Stimulated activated CD4-positive, alpha-beta T cell treated with anti-CD3 and anti-CD28 coated beads, Interleukin-15, amount 100 ng/mL, for 1 hour (primary cell): ENCODE measurements at places on chromosomes 1 and 21.

- no peak for DNase-seq
These were observed 105.3 kb upstream of the CLDN14 start for GRCh38 chr21:36584980-36585940.

DNA sequence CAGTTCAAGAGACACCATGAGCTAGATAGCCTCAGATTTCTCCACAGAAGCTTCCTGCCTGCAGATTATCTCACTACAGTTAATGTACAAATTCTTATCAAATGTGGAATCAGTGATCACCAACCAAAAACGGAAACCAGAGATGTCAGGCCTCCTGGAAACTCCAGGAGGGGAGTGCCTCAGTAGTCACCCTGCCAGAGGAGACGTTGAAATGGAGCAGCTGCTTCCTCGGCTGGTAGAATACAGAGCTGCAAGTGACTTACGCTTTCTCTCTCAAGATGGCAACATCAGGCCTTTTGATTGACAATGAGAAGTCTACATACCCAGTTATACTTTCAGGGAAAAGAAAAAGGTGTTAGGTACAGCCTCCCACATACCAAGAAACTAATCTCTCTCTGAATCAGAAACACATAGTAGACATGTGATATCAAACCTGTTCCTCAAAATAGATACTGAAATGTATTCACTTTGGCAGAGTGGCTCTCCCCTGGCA is 52.2 kb downstream of the ACP6 start:
- no peak for DNase-seq

GRCh38 chr21:34533938-34534337 is 21.9 kb upstream of the KCNE1 start:
- DNase-seq = no peak

DNA sequence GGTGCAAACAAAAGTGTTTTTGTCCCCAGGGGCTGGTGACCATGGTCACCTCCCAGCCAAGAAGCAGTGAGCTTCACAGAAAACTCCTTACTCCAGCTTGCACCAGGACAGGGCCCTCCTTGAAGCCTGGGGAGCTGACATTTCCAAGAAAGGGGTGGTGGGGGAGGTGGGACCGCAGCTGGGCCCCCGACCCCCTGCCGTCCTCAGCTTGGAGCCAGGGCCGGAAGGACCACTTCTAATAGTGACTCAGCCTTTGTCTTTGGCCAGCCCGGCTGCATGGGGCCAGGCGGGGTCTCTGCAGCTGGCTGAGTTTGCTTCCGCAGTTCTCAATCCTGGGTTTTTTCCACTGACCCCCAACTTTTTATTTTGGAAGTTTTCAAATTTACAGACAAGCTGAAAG is 136.5 kb upstream of the POU3F1 start:
- no peak for DNase-seq

DNA sequence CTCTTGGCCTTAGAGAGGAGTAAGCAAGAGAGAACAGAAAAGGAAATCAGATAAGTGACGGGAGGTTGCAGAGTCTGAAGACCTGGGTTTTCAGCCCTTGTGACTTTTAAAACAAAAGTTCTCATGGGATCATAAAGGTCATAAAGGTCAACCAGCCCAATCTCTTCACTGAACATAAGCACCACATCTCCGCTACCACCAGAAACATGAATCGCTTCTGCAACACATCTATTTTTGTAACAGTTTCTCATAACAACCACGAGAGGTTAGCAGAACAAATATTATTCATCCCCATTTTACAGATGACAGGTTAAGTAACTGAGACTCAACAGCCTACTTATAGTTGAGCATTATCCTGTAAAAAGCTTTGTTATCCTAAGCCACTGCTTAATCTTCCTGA is 5.9 kb downstream of the TRAPPC3 start:
- no peak for DNase-seq

GRCh38 chr21:23215261-23215660 is 2217.1 kb downstream of the NCAM2 start:
- no peak for DNase-seq

- DNase-seq = no peak
These were observed 12.0 kb downstream of the TMEM9 start for GRCh38 chr1:201142011-201142848.

GRCh38 chr1:116986421-116987255 is 14.9 kb upstream of the CD101 start:
- DNase-seq = peak; percentile 17

- DNase-seq = peak; percentile 75
These were observed 360 bp upstream of the PRDX6 start for GRCh38 chr1:173476665-173477285.

DNA sequence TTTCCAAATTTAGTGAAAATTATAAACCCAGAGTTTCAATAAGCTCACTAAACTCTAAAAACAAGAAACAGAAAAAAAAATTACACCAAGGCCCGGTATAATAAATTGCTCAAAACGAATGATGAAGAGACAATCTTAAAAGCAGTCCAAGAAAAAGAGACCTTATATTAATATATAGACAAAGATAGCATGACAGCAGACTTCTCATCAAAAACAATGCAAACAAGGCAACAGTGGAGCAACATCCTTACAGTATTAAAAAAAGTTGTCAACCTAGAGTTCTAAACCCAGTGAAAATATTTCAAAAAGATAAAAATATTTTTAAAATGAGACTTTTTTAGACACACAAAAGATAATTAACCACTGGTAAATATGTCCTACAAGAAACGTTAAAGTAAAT is 46.7 kb downstream of the KIFAP3 start:
- no peak for DNase-seq

GRCh38 chr1:186655876-186656275 is 24.3 kb downstream of the PTGS2 start:
- DNase-seq = no peak

DNA sequence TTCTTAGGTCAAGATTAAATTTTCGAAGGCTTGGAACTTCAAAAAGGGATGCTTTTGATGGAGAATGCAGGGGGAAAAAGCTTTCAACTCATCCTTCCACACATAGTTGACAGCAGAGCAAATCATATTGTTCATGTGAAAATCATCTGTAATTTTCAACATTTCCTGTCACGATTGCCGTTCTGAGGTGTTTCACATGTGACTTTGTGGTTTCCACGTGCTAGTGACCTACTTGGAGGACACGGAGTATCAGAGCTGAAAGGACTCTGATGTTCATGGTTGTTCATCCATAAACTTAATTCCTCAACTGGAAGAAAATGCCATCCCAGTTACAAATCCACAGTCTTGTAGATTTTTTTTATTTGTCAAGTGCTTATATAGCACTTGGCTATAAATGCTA is 79.1 kb downstream of the ZP4 start:
- no peak for DNase-seq

DNA sequence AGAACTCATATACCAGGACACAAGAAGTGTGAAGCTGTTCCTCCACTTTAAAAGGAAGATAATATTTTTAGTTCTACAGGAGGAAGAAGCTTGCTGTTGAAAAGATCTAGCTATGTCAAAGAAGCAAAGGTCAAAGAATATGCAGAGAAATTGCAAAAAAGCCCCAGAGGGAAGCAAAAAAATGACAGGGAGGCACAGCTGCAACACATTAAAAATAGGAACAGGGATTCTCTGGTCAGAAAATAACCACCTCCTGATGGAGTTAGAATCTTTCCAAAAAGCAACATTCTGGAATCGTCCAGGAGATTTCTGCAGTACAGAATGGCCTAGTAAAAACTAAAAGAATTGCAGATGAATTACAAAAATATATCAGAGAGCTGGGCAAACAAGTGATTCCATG is 238.9 kb upstream of the PRMT6 start:
- no peak for DNase-seq

DNA sequence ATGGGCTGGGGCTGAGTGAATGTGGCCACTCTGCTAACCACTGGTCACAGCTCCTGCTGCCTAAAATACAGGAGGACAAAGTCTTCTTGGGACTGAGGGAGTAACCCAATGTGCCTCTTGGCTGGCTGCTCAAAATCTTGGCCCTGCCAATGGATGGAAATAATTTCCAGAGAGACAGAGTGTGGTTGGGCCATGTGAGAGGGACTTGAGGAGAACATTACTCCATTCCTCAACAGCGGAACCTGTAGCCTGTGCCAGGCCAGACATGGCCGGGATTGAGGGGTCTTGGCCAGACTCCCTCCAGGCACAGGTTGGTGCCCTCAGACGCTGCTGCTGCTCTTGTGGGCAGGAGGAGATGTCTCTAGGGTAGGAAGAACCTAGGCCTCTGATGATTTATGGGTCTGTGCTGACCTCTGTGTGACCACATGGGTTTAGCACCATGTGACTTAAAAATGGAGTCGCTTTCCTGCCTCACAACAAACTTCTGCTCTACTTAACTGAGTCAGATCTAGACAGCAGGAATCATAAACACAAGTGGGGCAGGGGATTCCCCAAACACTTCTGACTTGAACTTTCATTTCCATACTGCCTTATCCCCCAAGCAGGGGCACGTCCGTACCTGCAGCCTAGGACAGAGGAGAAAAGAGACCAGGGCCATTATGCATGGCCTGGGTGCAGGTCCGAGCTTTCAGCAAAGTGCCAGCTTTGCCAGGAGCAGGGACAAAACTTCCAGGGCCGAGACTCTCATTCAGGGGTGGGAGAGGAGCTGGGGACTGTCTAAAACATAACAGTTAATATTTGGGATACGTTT is 79.2 kb downstream of the CD34 start:
- DNase-seq = no peak

- no peak for DNase-seq
These were observed 19.1 kb downstream of the MRPL37 start for GRCh38 chr1:54218883-54219687.

DNA sequence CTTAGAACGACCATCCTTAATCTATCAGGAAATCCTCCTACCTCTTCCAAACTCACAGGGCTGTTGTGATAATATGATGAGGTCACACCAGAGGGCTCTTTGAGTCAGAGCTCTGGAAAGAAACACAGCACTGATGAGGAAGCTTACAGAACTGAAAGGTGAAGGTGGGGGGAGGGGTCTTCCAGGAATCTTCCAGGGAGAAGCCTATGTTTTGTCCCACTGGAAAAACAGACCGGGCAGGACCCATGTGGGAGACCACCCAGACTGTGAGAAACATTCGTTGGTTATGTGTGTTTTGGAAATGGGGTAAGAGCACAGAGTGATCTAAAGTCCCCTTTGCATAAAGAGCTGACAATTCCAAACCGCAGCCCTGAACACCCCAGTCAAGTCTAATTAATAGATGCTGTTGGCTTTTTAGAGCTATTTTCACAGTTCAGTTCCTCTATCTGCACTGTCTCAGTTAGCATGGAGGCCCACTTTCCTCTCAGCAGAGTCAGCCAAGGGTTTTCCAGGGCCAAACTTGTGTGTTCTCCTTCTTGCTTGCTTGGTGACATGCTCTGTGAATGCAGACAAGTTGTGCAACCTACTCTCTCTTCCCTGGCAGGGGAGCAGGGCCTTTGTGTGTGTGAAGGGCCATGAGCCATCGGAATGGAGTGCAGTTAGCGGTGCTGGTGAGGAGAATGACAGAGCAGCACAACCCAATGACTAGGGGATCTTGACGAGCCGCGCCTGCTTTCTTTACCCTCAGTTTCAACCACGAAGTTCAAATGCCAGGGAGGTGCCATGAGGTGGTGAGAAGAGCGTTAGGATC is 12.3 kb downstream of the PHLDA3 start:
- DNase-seq = no peak

- no peak for DNase-seq
These were observed 126.2 kb upstream of the DAB1 start for GRCh38 chr1:57550092-57550491.

- DNase-seq = no peak
These were observed 63.6 kb downstream of the MYOM3 start for GRCh38 chr1:24048205-24048869.

DNA sequence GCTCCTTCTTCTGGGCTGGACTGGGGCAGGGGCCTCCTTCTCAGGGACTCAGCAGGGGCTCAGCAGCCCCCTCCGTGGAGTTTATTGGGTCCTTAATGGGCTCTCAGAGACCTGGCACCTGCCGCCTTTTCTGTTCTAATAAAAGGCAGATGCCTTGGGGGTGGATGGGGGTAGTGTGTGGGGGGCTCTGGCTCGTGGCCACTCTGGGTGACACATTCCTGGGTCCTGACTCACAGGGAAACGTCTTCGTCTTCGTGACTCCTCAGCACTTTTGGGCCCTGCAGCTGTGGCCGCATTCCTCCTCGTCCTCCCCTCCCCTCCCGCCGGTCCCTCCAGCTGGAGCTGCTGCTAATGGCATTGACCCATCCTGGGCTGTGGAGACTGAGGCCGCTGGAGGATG is 107.8 kb upstream of the WNT4 start:
- no peak for DNase-seq

DNA sequence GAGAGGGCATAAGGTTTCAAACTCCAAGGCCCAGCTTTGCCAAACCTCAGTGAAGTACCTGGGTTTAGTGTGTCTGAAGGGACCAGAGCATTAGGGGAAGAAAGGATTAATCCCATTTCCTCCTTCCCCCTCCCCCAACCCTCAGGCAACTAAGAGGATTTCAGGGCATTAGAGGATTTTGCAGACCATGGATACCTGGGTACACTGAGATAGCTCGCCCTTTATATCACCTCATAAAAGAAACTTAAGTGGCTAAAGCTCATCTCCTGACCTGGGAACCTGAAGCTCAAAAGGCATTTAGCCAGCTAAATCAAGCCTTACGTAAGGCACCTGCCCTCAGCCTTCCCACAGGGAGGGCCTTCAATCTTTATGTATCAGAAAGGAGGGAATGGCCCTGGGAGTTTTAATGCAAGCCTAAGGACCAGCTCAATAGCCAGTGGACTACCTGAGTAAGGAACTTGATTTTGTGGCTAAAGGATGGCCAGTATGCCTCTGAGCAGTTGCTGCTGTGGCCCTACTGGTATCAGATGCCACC is 26.4 kb upstream of the SMYD3 start:
- no peak for DNase-seq

GRCh38 chr1:53554592-53555305 is 95.5 kb downstream of the DMRTB1 start:
- no peak for DNase-seq

GRCh38 chr1:112937495-112937894 is 18.5 kb downstream of the SLC16A1 start:
- no peak for DNase-seq

DNA sequence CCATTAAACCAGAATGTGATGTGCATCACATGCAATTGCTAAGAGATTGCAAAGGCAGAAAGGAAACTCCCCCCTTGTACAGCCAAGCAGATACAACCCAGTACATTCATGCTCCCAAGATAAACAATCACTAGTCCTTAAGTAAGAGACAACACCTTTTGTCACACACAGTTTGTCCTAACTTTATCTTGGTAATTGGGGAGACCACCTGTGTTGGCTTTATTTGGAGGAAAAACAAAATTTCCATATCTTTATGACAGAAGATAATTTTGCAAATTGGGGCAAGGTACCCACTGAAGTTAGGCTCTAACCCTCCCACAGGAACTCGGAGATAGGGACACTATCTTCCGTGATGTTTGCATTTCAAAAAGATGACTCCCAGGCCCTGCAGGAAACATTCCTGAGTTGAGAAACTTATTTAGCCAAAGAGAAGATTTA is 175.0 kb upstream of the TNR start:
- no peak for DNase-seq
